Stimulated activated CD4-positive, alpha-beta T cell treated with anti-CD3 and anti-CD28 coated beads, Interleukin-1b, Interleukin-23, amount 100 ng/mL, for 48 hours (primary cell): ENCODE measurements at places on chromosomes 12 and 14.

- no peak for DNase-seq
Observed at GRCh38 chr12:125049093-125049458, 16.2 kb upstream of the AACS start.

- DNase-seq = no peak
Observed at GRCh38 chr14:21309238-21309636, 29.4 kb downstream of the RPGRIP1 start.

DNA sequence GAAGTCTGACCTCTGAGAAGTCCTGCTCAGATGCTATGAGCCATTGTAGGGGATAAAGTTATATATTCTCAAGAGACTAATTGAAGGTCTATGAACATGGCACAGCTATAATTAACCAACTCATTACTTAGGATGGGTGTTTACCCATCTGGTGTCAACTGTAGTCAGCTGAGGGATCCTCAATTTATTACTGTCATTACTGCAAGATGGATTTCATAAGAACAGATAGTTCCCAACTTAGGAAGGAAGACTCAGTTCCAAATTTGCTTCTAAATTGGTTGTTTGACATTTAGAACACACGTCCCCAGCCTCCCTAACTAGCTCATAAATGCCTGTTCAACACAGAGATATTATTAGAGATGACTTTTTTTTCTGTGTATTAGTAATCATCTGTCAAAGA lies 81.4 kb downstream of the FRMD6 start:
- DNase-seq = no peak

DNA sequence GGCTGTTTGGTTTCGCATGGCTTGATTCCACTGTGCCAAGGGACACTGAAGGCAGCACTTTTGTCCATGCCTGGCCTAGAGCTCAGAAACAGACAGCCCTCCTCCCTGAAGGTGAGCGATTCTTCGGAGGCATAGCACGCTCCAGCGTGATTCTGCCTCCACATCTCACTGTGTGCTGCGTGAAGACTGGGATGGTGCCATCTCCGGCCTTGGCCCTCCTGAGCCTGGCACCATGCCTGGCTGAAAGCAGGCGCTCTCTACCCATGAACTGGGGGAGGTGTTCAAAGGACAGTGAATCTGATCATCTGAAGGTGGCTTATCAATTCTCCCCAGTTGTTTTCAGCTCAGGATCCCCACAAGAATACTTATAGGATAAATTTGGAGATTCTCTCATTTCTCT lies 187.4 kb downstream of the TTC7B start:
- no peak for DNase-seq

GRCh38 chr12:65615118-65615517 lies 209.2 kb upstream of the HMGA2 start:
- DNase-seq = no peak

- no peak for DNase-seq
Observed at GRCh38 chr14:87698481-87698880, 294.5 kb downstream of the GALC start.

DNA sequence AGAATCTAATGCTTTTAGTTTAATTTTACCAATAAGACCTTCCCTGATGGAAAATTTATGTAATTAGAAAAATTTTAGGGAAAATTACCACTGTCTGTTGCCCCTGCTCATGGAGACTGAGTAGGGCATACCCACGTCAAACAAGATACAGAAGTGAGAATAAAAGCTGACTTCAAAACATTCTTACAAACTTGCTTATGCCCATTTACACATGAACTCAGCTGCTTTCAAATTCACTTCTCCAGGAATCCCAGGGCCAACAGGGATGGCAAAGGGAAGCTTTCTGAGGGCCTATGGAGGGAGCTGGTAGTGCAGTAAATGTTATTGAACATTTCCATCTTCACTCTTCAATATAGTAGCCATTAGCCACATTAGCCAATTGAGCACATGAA lies 4.8 kb upstream of the NINJ2 start:
- no peak for DNase-seq

- DNase-seq = peak; percentile 85
Observed at GRCh38 chr14:101809671-101810514, 48.4 kb downstream of the PPP2R5C start.

DNA sequence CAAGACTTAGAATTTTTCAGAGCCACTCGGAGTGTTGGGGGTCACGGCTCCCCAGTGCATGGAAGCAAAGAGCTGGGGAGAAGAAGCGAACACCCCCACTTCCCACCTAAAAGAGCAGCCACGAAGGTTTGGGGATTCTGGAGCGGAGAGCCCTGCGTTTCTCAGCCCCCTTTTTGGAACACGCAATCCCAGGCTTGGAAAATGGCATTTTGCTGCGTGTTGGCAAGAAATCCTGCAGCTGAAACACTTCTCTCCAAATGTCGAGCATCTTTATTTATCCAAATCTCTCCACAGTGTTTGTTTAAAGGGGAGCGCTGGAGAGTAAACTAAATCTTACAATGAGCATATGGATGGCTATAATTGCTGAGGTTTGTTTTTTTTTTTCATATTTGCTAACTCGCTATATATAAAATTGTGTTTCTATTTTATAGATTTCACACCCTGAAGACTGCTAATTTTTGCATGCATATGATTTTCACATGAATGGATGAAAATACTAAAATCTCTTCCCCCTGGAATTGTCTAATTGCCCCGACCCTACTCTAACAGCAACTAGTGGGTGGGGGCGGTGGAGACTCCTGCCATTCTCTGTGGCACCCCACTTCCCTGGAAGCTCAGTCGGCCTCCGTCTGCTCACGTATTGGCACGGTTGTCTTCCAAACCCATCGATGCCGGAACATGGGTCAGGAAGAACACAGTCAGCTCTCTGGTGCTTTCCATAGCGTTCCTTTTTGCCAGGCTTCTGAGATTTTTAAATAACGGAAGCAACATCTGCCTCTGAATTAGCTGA lies 120.5 kb downstream of the GCH1 start:
- no peak for DNase-seq

GRCh38 chr14:66224492-66225178 lies 261.5 kb upstream of the CCDC196 start:
- DNase-seq = no peak

- no peak for DNase-seq
Observed at GRCh38 chr12:41981758-41982157, 162.9 kb downstream of the GXYLT1 start.

DNA sequence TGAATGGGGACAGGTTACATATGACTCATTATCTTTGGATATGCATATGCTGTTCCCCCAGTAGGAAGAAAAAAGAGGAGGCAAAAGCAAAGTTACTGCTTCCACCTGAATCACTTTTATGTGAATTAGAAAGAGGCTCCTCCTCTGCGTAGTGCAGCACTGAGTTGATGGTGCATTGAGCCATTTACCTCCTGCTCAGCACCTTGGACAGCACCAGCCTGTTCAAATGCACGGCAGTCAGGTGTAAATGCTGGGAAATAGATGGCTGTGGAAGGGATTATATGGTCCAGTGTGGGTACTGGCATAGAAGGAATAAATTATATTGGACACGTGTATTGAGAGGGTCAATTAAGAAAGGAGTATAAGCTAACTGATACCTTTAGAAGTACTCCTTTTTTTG lies 541.9 kb upstream of the SEL1L start:
- DNase-seq = no peak

GRCh38 chr12:108802101-108802961 lies 55.1 kb downstream of the SSH1 start:
- DNase-seq = no peak

- peak; percentile 27 for DNase-seq
Observed at GRCh38 chr12:123085730-123086487, 65.0 kb downstream of the PITPNM2 start.

- no peak for DNase-seq
Observed at GRCh38 chr14:20499108-20499507, 6.2 kb upstream of the RNASE10 start.

DNA sequence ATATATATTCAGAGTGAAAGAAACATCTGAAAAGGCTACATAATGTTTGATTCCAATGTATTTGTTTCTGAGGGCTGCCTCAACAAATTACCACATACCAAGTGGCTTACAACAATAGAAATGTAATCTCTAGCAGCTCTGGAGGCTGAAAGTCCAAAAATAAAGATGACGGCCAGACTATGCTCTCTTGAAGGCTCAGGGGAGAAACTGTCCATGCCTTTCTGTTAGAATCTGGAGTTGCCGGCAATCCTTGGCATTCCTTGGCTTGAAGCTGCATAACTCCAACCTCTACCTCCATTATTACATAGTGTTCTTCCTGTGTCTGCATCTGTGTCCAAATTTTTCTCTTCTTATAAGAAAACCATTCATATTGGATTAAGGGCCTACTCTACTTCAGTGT lies 68.1 kb upstream of the PLEKHG7 start:
- no peak for DNase-seq

DNA sequence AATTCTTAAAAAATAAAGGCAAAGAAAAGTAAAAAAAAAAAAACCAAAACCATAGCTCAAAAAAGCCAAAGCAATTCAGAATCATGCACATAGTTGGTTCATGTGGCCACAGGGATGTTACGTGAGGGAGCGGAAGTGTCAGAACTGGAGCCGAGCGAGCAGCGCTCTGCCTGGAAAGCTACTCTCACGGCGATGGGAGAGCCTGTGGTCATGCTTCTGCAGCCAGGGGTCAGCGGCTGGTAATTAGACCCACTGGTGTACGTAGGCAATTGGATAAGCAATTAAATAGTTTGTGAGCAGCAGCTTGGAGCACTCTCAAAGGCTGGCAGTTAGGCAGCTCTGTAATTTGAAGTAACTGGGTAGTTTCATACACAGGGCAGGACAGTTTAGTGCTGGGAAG lies 58.1 kb downstream of the TRHDE start:
- DNase-seq = no peak

DNA sequence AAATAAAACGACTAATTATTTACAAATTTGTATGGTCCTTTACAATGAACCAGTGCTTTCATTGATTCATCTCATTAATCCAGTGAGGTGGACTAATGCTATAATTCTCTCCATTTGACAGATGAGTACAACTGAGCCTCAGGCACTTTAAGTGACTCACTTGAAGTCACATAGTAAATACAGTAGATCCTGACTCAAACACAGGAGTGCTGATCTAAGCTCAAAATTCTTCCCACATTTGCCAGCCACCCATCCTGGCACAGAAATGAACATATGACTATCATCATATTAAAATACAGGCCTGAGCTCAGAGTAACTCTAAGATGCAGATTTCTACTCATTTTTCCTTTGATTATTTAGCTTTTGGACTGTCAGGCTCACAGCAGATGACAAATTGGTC lies 30.6 kb downstream of the SLC16A7 start:
- DNase-seq = no peak

DNA sequence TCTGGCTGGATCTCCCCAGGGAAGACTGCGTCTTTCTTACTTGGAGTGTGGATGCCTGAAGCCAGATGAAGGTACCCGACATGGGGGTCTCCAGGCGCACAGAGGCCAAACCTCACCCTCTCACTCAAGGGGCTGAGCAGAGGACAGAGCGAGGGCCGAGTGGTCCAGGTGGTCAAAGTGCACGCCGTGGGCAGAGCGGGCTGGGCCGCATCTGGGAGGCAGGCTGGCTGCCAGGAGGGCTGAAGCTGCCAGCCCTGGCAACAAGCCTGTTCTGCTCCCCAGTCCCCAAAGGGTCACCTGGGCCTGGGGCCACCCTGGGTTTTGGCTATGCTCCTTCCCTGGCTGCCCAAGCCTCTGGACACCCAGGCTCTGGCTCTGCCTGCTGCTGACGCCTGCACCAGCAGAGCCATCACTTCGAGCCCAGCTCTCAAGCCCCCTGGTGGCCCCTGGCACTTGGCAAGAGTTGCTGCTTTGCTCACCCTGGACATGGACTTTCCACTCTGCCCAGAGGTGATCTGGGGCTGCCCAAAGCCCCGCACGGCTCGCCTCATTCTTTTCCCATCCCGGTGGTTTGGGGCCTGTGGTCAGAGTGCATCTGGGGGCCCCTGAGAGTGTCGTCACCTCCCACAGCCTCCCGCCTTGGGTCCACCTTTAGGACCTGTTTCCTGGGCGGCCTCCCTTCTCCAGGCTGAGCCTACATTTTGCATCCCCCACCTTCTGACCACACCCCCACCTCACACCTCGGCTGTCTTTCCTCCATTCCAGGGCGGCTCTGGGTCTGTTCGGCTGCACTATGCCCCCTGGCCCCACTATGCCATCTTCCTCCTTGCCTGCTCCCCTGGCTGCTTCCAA lies 2.8 kb downstream of the ADSS1 start:
- no peak for DNase-seq

- no peak for DNase-seq
Observed at GRCh38 chr12:97047361-97047760, 140.3 kb downstream of the NEDD1 start.

- DNase-seq = no peak
Observed at GRCh38 chr12:80222261-80222660, 122.9 kb downstream of the OTOGL start.
